ENCODE measurements at places on chromosomes 11 and 22.
A peak's percentile ranks its signal among the peaks of the same experiment; 100 is the strongest.

GRCh38 chr11:35011944-35012343, 95.5 kb downstream of the PDHX start:
- DNase-seq: no peak

DNA sequence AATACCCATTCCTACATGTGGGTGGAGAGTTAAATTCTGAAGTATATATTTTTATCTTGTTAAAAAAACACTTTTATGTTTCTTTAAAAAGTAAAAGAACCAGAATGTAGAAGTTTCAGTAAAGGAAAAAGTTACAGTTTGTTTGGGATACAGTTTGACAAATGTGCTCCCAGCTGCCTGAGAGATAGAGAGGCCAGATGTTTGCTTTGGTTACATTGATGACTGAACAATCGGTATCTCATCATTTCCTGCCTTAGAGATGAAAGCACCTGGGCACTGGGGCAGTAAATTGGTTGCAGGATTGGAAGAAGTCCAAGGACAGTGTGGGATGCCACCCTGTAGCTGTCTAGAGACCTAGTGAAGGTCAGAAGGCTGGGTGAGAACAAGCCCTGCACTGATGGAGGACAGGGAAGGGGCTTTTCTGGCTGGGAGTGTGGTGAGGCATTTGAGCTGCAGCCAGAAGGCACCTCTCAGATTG, 16.6 kb downstream of the MED15 start:
- DNase-seq: no peak

GRCh38 chr22:27772081-27772983, 29.2 kb downstream of the MN1 start:
- DNase-seq: no peak

DNA sequence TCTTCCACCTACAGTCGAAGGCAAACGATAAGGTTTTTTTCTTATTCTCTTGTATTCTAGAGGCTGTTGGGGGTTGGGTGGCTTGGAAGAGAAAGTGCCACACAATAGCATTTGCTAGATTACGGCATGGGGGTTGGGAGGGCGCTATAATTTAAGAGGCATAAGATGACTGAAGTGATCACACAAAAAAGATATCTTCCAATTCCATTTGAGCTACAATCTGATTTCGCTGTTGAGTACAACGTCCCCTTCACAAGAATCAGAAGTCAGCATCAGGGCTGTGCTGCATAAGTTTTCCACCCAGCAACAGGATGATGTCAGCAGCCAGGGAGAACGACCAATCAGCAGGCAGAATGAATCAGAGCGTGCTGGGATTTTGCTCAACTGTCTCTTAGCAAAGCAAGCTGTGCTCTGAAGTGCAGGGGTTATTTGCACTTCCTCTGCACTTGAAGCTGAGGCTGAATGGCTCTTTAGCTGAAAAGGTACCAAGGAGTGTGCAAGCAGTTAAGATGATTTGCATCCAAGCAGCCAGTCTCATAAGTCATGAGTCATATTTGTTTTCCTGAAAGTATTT, 23.2 kb upstream of the SESN3 start:
- peak; percentile 95 for DNase-seq

GRCh38 chr22:39999144-39999757, 4.5 kb downstream of the FAM83F start:
- no peak for DNase-seq

- no peak for DNase-seq
Observed at GRCh38 chr11:28517621-28518020, 409.4 kb downstream of the METTL15 start.

GRCh38 chr11:66183494-66184048, 84.9 kb upstream of the RAB1B start:
- peak; percentile 59 for DNase-seq

DNA sequence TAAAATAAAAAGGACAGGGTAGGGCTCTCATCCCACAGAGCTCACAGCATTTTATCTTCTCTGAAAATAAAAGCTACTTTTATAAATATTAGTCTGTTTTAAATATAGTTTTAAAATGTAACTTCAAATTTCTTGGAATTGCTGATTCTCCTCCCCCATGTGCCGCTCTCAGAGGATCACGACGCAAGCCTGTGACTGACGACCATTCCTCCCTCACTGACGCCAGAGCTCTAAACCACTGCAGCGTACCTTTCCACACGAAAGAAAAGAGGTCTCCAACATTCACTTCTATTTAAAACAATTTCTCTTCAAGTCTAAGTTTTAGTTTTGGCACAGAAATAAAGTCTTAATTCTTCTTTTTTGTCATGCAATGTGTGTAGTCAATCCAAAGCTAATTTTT, 9.3 kb downstream of the TOLLIP start:
- no peak for DNase-seq

DNA sequence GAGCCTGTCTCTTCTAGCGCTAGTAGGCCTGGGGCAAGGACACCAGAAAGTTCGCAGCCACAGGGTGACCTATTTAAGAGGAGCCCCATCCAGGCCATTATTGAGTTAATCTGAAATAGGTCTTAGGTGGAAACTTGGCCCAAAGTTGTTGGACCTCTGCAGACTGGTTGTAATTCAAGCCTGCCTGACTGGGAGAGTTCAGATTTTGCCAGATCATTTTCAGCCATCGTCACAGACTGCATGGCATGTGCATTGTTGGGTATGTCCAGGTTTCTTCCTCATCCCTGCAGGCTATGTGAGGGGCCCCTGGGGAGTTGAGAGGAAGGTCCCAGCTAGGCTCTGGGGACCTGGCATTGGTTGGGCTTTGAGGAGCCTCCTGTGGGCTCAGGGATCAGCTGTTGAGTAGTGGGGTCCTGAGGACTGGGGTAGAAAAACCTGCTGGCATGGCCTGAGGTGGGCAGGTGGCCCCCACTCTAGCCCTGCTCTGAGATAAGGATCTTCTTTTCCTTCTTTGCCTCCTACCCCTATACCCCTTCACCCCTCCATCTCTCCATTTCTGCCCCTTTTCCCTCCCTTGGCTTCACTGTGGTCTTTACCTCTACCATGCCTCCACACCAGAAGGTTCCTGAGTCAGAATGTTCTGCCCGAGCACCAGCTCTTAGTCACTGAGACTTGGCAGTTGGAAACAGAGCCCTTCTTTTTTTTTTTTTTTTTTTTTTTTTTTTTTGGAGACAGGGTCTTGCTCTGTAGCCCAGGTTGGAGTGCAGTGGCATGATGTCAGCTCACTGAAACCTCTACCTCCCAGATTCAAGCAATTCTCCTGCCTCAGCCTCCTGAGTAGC, 112.7 kb downstream of the MORC2 start:
- DNase-seq: no peak

GRCh38 chr11:70796648-70797227, 398.4 kb downstream of the CTTN start:
- peak; percentile 47 for DNase-seq

GRCh38 chr11:7319501-7319900, 67.8 kb downstream of the SYT9 start:
- DNase-seq: no peak

GRCh38 chr11:55732936-55733335, 40.3 kb upstream of the OR5D13 start:
- no peak for DNase-seq

DNA sequence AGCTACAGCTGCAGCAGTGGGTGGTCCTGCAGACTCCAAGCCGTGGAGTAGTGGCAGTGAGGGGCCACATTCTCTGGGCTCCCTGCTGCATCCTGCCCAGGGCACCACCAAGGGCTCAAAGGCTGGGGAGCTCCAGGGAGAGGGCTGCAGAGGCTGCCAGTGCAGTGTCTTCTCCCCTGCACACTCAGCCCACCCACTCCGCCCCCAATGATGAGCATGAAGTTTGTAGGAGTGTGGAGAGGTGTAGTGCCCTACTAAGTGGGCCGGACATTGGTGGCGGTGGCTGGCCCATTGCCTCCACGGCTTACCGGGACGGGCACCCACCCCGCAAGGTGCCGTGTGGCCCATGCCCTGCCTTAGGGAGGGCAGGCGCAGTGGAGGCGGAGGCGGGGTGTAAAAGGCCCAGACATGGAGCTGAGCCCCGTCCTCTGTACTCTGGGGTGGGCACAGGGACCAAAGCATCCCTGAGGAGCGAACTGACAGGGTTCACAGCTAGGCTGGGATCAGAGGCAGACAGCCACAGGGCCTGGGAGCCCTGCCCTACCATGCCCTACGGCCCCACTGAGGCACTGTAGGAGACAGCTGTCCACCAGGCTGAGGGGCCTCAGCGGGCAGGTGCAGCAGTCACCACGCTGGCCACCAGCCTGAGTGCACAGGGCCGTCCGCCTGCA, 18.9 kb downstream of the ARVCF start:
- no peak for DNase-seq

GRCh38 chr22:44179989-44180705, 578 bp upstream of the PARVG start:
- no peak for DNase-seq

DNA sequence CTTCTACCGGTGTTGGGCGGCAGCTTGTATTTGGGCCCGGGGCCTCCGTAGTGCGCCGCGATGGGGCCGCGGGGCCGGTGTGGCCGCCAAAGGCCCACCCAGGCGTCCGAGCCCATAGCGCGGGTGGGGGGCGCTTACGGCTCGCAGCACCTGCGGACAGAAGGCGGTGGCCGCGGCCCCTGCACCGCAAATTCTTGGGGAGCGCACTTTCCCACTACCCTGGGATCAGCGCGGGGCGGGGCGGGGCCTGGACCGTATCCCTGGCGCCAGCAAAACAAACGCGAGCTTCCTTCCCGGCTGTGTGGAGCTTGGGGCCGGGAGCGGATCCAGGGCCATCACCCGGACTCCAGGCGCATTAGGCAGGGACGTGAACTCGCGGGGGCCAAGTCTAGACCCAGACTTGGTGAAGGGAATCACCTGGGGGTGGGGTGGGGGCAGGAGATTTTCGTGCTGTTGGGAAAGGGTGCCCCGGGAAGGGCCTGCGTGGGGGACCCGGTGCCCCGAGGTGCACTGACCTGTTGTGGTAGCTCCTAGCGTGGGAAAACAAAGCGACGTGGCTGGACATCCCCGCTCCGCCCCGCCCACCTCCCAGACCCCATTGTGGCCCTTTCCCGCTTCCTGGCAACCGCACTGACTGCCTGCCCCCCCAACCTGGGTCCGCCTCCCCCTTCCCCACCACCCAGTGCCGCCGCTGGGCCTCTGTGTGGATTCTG, 2.3 kb upstream of the TYMP start:
- DNase-seq: no peak

DNA sequence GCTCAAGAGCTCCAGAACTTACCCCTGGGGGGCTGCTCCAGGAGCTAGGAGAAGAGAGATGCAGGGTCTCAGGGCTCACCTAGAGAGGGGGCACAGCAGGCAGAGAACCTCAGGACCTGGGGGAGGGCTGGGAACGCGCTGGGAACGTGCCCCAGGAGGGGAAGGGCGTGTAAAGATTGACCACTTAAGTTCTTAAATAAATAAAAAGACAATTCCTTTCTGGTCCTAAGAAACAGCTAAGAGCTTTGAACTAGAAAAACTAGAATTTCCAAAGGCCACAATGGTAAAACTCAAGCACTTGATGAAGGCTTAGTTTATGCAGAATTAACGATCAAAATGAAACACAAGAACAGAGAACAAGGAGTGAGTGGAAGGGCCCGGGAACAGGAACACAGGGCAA, 89.1 kb downstream of the CELSR1 start:
- no peak for DNase-seq

DNA sequence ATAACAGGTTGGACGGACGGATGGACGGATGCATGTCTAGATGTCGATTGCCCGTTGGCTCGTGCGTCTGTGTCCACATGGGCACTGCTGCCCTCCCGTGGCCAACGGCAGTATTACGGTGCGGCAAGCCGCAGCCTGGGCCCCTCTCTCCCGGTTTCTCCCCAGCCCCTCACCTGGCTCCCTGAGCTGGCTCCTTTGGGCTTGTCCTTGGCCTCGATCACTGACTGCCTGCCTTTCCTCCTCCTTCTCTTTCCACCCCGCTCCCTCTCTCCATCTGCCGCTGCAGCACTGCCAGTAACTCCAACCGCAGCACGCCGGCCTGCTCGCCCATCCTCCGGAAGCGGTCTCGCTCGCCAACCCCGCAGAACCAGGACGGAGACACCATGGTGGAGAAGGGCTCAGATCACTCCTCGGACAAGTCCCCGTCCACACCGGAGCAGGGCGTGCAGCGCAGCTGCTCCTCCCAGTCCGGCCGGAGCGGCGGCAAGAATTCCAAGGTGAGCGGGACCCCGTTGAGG, 77.3 kb downstream of the SCN3B start:
- DNase-seq: peak; percentile 96

DNA sequence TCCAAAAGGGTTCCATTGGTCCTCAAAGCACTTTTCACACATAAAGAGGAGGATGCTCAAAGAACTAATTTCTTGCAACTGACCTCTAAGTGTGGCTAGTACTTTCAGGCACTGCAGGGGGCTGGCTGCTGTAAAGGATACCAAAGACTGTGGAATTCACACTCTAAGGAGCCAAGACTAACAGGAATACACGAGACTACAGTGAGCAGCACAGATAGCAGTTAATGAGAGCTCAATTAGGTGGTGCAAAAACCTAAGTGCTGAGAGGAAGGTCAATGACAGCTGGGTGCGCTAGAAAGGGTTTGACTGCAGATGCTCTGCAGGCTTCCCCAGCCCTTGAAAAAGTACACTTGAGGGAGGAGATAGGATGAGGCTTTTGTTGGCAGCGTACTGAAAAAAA, 124.3 kb upstream of the NTM start:
- DNase-seq: no peak

DNA sequence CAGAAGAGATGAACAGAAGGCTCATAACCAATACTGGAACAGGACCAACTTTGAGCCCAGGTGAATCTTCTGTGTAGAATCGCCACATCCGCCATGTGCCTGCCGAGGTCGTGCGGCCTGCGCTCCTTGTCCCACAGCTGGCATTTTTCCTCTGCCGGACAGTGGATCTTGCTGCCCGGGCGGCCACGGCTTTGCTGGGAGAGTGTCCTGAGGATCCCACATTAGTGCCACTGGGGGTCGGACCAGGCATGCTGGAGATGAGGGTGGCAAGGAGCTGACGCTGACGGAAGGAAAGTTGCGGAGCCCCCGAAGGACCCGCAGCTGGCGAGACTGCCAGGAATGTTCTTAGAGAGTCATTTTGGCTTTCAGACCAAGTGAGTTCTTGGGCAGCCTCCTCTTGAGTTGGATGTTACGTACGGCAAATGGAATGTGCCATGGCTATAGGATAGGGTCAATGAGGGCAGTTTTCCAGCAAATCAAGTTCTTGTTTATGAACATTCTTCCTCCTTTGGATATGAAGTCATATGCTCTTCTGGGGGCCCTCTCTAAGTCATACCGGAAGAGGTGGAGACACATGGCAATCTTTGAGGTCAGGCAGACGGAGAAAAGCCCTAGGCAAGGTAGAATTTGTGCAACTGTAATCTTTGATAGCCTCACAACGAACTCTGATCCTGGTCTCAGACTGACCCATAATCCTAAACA, 57.4 kb upstream of the NUP160 start:
- no peak for DNase-seq

DNA sequence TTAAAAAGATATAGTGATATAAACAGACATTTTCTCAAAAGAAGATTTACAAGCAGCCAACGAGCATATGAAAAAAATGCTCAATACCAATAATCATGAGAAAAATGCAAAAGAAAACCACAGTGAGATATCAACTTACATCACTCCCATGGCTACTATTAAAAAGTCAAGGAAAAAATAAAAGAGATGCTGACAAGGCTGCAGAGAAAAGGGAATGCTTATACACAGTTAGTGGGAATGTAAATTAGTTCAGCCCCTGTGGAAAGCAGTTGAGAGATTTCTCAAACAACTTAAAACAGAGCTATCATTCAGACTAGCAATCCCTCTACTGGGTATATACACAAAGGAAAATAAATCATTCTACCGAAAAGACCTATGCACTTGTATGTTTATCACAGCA, 97.1 kb upstream of the CARD18 start:
- DNase-seq: no peak
